ENCODE measurements at places on chromosomes 3 and 15.

DNA sequence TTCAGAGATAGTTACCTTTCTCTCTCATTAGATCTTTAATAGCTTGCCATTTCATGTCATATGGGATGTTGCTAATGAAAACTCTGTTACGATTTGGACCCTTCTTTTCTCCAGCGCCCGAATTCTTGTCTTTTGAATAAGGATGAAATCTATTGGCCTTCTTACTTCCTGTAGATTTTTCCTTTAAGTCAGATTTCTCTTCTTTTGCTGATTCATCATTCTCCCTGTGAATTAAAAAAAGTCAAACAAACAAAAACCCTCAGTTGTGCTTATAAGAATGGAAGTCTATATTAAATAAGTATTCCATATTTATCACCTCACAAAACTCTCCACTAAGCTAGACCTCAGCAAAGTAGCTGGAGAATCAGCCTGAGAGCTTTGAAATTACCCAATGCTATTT, 9.5 kb downstream of the MYEF2 start:
- DNase-seq, result no peak

GRCh38 chr3:182596676-182597410, 196.5 kb upstream of the ATP11B start:
- no peak for DNase-seq

DNA sequence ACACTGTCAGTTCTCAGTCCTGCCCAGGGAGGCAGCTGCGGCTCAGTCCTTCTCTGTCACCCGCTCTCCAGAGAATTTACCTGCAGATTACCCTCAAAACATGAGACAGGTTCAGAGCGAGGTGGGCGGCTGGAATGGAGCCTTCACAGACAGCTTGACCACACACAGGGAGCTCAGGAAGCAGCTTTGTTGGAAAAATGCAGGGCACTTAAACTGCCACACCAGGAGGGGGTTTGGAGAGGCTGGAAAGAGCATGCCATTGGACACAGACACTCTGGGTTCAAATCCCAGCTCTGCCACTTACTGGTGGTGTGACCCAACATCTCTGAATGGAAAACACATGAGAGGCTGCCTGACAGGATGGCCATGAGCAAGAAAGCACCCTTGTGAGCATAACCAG, 290.8 kb upstream of the LRRFIP2 start:
- DNase-seq, result no peak

GRCh38 chr3:149470381-149470780, 4.1 kb upstream of the TM4SF4 start:
- DNase-seq, result no peak

GRCh38 chr3:81466201-81466560, 295.3 kb downstream of the GBE1 start:
- no peak for DNase-seq

DNA sequence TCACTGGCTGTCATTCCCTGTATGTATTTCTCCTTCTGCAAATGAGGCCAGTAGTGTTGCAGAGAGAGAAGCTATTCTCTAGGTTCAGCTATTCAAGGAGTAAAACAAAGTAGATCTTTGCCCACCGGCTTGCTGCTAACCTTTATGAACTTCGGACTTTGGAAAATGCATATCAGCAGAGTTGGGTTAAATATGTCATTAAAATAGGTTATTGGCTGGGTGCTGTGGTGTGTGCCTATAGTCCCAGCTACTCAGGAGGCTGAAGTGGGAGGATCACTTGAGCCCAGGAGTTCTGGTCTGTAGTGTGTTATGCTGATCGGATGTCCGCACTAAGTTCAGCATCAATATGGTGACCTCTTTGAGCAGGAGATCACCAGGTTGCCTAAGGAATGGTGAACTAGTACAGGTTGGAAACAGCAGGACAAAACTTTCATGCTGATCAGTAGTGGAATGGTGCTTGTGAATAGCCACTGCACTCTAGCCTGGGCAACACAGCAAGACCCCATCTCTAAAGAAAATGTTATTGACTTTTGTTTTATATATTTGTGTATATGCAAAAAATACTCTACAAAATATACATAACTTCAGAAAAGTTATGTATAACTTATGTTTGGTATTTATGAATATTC, 53.4 kb downstream of the SACM1L start:
- no peak for DNase-seq

- DNase-seq, result no peak
Observed at GRCh38 chr15:79629687-79630086, 197.6 kb downstream of the MINAR1 start.

- no peak for DNase-seq
Observed at GRCh38 chr3:162022911-162023310, 526.3 kb downstream of the OTOL1 start.

- DNase-seq, result no peak
Observed at GRCh38 chr3:96959901-96960641, 145.7 kb downstream of the EPHA6 start.

GRCh38 chr3:184785890-184786279, 26.1 kb upstream of the VPS8 start:
- DNase-seq, result no peak

DNA sequence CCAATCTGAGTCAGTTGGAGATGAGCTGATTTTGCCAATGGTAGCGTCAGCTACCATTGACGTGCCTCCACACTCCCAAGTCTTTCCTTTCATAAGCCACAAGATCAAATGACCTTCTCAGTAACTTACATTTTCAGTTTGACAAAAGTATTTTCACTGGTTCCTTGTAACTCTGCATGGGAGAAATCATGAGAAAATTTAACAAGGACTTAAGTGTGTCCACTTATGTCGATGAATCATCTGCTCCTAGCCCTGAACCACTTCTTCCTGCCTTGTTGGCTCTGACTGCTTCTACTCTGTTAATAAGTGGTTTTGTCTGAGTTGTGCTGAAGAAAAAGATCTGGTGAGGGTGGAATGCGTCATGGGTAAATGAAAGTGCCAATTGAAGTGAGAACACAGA, 101.2 kb downstream of the NFKBIZ start:
- no peak for DNase-seq

GRCh38 chr3:168024537-168024941, 71.2 kb downstream of the GOLIM4 start:
- DNase-seq, result no peak

DNA sequence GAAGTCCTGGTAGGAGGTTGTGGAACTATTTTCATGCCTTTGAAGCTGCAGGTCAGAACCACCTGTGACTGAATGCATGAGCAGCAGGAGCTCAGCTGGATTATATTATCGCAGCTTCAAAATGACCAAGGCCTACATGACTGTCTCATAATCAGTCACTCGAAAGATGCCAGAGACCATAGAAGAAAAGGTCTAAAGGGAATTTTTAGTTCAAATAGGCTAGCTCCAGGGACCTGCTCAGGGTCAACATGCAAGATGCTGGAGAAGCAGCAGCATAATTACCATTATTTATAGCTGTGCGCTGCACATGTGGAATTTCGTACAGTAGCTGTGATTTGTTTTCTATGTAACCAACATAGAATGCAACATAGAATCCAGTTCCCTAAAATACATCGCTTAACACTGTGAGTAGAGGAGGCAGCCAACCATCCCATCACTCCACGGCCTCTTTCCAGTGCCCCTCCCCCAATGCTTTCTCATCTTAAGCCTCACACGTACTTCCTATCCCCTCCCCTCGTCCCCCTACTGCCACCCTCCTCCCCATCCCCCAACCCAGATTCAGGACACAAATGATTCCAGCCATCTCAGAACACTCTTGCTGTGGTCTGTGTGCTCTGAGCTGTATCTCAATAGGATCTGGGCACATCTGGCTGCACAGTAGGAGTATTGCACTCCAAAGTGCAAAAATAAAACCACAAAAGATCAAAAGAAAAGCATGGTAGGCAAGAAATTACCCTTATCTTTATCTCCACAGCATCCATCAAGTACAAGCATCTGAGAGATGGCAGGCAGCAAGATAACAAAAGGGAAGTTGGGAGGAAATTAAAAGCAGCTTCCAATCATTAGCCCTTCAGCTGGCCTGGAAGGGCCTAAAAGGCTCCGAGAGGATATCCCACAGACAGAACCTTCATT, 352.8 kb upstream of the SEMA6D start:
- no peak for DNase-seq

DNA sequence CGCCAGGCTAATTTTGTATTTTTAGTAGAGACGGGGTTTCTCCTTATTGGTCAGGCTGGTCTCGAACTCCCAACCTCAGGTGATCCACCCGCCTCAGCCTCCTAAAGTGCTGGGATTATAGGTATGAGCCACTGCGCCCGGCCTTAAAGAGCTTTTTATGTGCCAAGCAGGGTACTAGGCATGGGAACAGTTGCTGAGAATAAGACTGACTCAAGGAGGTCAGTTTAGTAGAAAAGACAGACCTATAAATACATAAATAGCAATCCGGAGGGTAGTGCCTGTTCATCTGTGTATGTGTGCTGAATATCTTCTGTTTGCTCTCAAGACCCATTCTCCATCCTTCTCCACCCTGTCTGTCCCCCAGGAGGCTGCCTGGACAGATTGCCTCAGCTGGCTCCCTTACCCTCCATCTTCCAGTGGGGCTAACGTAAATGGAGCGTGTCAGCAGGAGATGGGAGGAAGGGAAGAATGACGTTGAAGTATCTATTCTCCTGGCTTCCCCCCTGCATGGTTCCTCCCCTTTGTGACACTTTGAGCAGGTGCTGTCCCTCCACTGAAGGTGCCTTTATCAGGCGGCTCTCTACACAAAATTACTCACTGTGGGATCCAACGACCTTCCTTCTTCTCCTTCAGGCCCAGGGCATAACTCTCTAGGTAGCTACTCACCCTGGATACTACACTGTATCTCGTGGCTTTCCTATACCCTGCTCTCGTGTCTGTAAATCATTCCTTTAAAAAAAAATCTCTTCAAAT, 31.1 kb downstream of the FBXO40 start:
- DNase-seq, result no peak

DNA sequence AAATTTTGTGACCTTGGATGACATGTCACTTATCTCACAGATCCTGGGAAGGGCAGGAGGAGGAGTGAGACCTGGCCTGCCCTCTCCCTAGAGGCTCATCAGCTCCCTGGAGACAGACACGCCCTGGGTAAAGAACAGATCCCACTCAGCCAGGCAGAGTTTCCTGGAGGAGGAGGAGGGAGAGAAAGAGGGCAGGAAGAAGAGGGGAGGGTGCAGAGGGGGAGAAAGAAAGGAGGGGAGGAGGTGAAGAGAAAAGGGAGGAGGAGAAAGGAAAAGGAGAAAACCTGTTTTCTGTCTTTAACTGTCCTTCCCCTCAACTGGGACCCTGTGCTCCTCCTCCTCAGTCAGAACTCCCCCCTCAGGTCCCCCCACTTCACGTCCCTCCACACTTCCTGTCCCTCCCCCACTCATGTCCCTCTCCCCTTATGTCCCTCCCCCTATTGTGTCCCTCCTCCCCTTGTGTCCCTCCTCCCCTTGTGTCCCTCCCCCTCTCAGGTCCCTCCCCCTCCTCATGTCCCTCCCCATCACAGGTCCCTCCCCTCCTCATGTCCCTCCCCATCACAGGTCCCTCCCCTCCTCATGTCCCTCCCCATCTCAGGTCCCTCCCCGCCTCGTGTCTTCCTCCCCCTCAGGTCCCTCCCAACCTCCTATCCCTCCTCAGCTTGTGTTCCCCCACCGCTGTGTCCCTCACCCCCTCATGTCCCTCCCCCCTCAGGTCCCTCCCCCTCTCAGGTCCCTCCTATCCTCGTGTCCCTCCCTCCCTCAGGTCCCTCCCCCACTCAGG, 52.3 kb upstream of the CGNL1 start:
- no peak for DNase-seq

- DNase-seq, result no peak
Observed at GRCh38 chr15:73424506-73424905, 18.5 kb upstream of the REC114 start.

DNA sequence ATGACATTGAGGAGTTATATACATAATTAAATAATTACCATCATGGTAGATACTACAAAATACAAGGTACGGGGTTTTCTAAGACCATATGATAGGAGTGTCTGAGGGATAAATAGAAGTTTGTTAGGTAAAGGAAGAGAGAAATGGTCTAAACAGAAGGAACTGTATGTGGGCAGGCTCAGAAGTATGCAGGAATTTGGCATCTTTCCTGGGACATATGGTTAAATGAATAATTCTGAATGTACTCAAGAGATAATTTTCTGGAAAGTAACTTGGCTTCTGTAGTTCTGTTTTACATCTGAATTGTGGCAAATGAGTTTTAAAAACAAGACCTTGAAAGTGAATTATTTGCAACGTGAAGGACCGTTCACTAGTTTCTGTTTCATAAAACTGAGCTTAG, 17.5 kb downstream of the LMCD1 start:
- no peak for DNase-seq

GRCh38 chr3:144229330-144229729, 257.7 kb downstream of the DIPK2A start:
- no peak for DNase-seq

GRCh38 chr3:12782172-12782815, 14.2 kb upstream of the CAND2 start:
- no peak for DNase-seq

GRCh38 chr15:81000144-81000623, 539 bp upstream of the TLNRD1 start:
- DNase-seq, result no peak

- DNase-seq, result peak; percentile 37
Observed at GRCh38 chr3:146469150-146470017, at the start of gene PLSCR2. TSS of gene PLSCR2 (minus strand) at chr3:146469561. CDS start at chr3:146459904, 9,657 bp downstream.

DNA sequence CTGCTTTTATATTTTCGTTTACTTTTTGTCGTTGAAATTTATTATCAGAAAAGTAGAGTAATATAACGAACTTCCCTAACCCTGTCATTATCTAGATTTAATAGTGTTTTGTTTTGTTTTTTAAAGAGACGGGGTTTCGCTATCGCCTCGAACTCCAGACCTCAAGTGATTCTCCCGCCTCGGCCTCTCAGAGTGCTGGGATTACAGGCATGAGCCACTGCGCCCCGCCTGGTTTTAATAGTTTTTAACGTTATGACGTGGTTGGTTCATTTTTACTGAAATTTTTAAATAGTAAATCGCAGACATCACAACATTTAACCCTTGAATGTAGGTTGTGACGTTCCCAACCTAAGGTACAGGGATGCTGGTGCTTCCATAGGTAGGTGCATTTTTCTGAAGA, 1.0 kb downstream of the NGRN start:
- no peak for DNase-seq

GRCh38 chr3:16373341-16373946, 108.4 kb downstream of the OXNAD1 start:
- no peak for DNase-seq

GRCh38 chr3:78049521-78049920, 1009.6 kb downstream of the ROBO2 start:
- DNase-seq, result no peak

GRCh38 chr3:133096900-133097613, 58.9 kb downstream of the TMEM108 start:
- no peak for DNase-seq
